Activated CD4-positive, alpha-beta T cell treated with anti-CD3 and anti-CD28 coated beads, Interleukin-2, amount 10 ng/mL, durations not matched to agents 7 days and 5 days (primary cell): ENCODE measurements at places on chromosomes 11 and 22.

DNA sequence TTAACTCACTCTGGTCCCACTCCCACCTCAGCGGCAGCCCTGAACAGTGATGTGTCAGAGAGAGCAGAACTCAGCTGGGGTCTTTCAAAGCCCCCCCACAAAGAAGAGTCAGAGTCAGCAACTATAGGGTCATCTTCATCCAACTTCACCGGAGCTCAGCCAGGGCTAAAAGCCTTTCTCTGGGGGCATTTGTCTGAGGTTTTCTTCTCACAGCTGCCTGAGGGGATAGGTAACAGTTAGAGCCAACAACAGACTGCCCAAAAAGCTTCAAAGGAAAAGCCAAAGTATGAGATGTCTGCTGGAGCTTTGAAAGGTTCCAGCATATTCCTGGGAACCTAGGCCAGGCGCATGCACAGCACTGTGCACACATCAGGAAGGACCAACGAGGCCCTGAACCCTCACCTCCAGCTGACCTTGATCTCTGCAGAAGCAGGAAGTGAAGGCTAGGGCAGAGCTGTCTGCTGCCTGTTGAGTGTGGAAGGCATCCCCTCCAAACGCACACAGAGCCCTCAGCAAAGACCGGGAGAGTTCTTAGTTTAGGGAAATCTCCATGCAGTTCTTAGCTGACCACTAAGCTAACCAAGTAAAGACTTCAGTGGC is 28.1 kb upstream of the COMT start:
- no peak for DNase-seq

DNA sequence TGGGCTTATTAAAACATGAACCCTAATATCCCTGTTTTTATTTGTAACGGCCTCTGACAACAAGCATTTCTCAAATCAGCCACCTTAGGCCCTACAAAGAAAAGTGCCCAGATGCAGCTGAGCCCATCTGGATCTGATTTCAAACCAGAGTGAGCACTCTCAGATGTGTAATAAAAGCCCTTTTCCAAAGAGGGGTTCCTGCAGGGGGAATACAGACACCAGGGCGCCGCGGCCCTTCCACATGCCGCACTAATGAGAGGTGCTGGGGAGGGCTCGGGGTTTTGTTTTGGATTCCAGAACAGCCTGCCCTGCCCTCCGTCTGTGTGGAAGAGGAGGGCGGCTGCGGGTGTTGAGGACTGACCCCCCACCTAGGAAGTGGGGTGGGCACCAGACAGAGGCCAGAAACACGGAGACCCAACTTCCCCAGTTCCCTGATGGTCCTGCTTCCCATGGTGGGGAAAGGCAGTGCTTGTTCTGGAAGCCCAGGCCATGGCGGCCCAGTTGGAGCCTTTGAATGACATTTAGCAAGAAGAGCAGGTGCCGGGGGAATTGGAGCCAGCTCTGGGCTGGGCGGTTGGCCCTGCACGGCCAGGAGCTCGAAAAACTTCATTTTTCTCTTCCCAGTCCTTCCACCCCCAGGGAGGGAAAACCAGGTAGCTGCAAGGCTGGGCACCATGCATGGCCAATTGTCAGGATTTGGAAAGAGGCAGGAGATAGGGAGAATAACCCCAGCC is 63.7 kb downstream of the MACROD1 start:
- DNase-seq = no peak

DNA sequence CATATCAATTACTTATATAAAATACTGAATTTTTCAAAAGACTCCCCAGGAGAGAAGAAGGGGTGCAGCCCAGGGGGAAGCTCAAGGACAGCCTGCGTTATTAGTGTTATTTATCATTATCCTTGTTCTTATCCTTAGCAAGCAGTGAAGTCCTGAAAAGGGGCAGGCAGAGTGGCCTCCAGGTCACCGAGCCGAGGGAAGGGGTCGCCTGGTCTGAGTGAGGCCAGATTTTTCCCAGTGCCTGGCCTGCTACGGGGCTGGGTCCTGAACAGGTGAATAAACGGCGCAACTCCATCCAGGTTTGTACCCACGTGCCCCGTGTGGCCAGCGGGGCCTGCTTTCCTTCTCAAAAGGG is 123.7 kb downstream of the BRD1 start:
- DNase-seq = no peak

DNA sequence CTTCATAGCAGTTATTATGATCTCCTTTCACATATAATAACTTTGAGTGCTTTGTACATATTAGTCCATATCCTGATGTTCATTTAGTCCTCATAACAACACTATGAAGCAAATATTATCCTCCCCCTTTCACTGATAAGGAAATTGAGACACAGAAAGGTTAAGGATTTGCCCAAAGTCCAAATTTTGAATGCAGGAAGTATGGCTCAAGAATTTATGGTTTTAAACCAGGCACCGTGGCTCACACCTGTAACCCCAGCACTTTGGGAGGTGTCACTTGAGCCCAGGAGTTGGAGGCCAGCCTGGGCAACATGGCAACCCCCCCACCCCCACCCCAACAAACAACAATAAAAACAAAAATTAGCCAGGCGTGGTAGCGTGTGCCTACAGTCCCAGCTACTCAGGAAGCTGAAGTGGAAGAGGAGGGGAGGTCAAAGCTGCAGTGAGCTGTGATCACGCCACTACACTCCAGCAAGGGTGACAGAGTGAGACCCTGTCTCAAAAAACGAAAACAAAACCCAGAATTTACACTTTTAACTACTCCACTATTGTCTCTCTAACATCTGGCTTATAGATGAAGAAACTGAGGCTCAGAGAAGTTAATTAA is 8.6 kb downstream of the CCDC34 start:
- no peak for DNase-seq

GRCh38 chr11:72719144-72719543 is 33.1 kb downstream of the ARAP1 start:
- no peak for DNase-seq

DNA sequence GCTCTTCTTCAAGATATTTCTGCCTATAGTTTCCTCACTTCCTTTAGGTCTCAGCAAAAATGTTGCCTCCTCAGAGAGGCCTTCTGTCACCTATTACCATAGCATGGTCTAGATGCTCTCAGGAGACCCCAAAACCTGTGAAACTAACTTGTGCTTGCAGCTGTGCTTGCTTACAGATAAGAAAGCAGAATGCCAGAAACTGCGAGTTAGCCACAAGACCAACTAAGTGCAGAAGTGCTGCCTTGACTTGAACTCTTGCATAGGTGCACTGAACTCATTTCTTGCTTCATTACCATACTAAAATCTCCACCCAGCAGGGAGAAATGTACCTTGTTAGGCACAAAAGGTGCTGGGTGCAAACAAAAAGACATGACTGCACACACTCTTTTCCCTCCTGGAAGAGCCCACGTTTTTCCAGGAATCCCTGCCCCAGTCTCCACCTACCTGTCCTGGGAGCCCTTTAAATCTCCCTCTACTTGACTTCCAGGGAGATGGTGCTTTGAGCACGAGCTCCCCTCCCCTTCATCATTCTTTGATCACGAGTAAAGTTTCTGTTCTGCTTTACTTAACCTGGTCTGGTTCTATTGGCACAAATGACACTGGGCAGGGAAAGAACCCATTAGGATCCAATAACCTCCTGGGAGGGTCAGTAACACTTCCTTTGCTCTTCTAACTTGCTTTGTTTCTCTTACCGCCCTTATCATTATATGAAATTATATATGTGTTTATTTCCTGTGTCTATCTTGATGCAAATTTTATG is 137.7 kb upstream of the DDI1 start:
- DNase-seq = no peak

DNA sequence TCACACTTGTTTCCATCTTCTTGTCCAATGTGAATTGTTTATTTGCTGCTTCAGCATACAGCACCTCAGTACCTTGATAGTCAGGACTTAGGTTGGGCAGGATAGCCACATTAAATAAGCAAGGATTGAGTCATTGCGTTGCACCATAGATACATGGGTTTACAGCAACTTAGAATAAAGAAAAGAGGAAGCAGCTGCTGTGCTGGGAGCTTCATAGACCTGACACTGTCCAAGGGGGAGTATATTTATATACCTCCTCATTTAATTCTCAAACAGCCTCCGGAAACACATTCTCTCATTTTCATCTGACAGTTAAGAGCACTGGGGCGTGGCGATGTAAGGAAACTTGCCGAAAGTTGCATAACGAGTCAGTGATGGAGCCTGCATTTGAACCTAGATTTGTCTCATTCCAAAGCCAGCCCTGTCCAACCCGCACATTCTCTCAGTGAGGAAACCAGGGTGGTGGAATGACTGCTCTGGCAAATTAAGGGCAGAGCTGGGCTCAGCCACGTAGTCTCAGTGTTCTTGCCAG is 42.2 kb downstream of the UBASH3B start:
- peak; percentile 59 for DNase-seq

DNA sequence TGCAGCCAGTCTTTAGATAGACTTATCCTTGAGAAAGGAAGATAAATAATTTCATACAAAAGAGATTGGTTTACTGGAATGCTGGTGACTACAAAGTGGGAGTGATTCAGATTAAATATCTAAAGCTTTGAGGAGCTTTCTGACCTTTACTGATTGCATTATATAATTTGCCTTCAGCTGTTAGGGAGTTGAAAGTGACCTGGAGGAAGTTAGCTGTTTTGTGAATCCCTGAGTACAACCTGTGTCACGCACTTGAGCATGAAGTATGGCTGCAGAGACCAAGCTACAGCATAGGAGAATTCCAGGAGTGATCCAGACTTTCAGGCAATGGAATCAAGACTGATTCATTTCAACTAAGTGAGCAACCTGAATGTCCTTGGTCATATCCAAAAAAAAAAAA is 1848.3 kb upstream of the RAG2 start:
- no peak for DNase-seq

DNA sequence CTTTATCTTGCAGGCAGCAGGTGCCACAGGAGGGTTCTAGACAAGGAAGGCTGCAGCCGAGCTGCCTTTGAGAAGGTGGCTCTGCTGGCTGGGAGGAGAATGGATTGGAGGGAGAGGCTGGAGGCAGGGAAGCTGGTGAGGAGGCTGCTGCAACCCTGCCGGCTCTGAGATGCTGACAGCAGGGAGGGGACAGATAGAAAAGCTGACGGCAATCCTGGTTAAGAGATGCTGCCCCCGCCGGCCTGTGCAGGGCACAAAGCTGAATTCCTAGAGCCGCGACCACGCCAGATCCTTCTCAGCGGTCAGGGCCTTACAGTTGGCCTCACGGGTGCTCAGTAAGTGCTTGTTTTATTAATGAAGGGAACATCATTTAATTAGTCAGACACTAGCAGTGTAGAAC is 105.4 kb downstream of the CACNA1I start:
- no peak for DNase-seq

DNA sequence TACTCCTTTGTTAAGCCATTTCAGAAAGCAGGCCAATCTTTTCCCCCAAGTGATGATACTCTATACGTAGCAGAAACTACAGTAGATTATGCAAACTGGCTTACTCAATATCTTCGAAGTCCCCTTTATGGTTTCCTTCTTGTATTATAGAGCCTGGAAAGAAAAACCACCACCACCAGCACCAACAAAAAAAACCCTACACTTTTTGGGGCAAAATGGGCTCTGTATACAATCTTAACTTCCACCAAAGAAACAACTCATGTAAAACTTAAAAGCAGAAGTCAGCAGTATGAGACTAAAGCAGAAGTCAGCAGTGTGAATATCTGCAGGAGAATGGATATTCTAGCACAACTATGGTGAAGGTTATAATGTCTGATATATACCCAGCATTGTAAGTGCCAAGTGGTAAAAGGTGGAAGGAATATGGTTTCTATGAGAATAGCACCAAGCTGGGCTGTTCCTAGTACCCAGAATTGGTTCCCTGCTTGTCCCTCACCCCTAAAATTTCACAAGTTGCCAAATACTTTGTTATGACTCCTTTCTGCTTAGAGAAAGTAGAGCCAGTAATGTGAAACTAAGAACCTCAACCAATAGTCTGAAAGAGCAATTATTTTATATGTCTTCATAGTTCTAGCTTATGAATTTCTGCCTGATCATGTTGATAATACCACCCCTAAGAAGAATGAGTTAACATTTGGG is 252.1 kb downstream of the SBF2 start:
- DNase-seq = no peak
